ENCODE measurements at places on chromosomes 3 and 15.

- no peak for DNase-seq
Measured at GRCh38 chr15:84594617-84595290, 6.1 kb upstream of the ZSCAN2 start.

DNA sequence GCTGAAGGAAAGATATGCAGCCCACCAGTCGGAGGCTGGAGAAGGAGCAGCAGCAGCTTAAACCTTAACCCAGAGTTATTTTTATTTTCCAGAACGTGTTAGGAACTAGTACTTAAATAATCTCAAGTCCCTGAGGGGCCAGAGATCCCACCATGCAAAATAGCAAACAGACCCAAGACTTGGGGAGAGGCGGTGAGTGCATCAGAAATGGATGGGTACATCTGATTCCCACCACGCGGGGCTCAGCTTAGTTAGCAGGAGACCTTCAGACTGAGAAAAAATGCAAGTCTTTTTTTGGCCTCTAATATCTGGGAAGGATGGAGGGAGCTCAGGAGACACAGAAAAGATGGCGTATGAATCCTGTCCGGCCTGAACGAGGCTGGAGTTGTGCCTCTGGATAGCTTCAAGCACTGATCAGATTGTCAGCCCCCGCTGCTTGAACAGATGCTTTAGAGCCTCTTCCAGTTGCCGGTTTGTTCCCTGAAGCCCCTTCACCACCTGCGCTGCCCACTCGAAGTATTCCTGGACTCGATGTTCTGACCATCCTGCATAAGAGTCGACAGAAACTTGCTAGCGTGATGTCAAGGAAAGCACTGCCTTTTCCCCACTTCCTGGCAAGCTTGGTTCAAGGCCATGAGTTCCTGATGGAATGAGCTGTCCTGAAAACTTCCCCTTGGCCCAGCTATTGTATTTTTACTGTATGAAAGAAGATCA lies 1.3 kb downstream of the HDDC3 start:
- DNase-seq = no peak

DNA sequence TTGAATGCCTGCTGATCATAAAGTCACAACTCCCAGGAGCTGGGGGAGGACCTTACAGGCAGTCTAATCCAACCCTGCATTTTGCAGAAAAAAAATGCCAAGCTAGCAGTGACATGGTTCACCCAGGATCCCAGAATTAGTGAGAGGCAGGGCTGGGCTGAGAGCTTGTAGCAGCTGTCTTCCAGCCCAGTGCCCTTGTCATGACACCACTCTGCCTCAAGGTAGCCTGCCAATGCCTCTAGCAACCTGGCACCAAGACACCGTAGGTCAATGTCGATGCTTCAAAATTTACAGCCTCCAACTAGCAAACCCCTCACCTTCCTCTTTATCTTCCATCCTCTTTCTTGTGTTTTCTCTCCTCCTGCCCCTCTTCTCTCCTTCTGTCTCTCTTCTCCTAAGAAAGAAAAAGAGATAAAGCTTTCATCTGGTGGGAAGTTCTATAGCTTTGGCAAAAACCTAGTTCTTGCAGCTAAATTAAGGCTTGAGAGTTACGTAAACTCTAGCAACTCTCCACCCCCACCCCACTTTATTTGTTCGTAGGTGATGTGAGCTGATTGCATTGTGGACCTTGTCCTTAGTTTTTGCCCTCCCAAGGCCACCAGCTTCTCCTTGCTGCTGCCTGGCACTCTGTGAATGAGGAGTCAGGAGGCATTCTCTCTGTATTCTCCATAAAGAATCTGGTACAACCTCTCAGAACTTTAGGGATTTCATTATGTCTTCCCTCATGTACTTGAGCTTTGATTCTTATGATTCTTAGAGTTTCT lies 18.3 kb upstream of the BFSP2 start:
- DNase-seq = no peak

DNA sequence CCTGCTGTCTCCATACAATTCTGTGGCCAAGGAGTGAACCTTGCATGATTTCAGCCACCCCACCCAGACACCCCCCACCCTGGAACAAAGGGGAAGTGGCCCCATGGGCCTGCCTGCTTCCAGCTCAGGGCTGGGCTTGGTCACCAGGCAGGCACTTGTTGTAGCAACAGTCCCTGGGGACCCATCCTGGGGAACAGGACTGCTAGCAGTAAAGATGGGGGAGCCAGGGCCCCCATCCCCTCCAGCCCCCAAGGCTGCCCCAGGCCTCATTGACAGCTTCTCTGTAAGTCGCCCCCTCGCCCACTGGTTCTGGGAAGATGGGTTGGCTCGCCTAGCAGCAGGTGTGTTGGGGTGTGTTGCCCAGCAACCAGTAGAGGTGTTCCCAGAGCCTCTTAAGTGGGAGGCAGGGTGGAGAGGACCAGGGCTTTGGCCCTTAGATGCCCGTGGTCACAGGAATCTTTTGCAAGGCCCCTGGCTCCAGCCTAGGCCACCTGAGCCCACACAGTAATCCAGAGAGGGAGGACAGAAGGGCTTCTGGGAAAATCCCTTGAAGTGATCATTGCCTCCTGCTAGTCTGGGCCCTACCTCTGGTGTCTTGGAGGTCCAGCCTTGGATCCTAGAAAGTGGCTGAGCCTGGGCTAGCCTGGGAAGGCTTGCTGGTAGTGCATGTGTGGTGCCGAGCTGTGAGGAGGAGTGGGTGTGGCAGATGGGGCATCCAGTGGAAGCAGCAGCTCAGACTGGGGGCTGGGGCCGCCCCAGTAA lies 48.9 kb downstream of the CYP11A1 start:
- no peak for DNase-seq

Data from activated CD4-positive, CD25-positive, alpha-beta regulatory T cell (primary cell).